ENCODE measurements at places on chromosomes 13 and 19.
A peak's percentile ranks its signal among the peaks of the same experiment; 100 is the strongest.

DNA sequence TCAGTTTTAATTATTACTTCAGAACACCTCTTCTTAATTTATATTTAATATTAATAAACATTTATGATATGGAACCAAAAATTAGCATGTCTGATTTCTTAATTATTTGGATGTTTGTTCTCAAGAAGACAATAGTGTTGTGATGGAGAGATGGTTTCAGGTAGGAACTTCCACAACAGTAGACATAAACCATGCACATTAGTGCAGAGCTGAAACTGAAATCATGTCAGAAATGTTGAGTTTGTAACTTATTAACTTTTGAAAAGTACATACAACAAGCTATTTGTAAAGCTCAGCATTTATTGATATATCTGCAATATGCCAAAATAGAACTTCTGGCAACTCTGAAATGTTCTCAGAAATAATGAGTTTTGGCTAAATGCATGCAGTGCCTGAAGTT is 11.8 kb upstream of the EDNRB start:
- no peak for DNase-seq

DNA sequence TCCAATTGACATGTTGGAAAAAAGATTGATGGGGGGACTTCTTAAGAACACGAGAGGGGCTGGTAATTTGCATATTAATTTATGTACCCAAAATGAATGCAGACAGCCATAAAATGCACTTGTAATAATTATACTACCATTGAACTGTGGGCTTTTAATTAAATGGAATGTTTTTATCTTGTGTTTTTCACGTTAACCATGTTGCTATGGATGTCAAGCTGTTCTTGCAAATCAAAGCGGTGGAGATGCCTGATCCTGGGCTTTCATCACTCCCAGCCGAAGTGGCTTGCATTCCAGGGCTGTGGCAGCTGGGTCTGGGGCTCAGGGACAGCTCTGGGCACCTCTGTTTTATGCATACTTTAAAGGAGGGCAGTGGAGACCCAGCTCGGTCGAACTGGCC is 179.4 kb upstream of the TMTC4 start:
- no peak for DNase-seq

GRCh38 chr19:27748551-27749152 is 1464.3 kb downstream of the UQCRFS1 start:
- no peak for DNase-seq

GRCh38 chr13:43584751-43585150 is 202.0 kb downstream of the ENOX1 start:
- no peak for DNase-seq

DNA sequence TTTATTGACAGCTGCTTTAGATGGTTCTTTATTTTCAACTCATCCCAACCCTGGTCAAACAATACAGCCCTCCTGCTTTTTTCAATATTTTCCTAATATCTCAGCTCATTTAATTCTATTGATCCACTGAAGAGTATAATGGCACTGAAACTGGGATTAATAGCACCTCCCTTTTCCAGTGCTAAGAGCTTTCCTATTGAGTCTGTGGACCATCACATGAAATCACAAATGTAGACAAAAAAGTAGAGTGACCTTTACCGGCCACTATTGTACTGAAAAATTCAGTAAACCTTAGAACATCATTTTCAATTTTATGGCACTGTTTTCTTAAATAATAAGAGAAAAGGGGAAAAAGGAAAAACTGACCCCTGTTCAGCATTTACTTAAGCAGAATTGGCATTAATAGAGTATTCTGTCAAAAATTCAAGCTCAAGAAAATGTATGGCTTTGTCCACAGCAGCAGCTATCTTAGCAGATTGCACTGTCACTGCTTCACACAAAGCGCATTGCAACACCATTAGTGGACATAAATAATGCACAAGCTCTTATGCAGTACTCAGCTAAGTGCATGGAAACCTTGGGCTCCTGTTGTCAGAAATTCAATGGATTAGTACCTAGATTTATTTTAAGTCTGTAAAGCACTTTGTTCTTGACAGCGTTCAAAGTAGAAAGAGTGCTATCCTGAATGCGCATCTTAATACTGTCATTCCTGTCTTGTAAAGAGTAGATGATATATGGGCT is 851.0 kb upstream of the KLHL1 start:
- DNase-seq: no peak

DNA sequence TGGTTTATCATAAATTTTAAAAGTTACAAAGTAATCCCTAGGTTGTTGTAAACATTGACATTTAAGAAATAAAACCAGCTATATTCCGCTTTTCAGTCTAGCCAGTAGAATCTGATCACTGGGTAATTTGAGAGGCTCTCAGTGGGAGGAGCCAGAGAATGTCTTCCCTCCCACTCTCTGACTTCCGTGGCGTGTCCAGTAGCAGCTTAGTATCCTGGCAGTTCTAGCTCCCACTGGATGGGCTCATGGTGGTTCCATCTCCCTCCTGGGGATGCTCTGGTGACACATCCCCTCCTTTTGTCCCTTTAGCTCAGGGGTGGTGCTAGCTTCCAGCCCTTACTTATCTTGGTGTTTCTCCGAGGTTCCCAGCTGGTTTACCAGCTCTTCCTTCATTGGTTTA is 34.5 kb downstream of the MTUS2 start:
- DNase-seq: no peak

GRCh38 chr13:78604782-78605611 is 1.6 kb upstream of the POU4F1 start:
- DNase-seq: no peak

GRCh38 chr19:4130744-4131438 is 7.0 kb upstream of the MAP2K2 start:
- DNase-seq: no peak

GRCh38 chr13:51943721-51944120 is 67.5 kb downstream of the ATP7B start:
- DNase-seq: no peak

DNA sequence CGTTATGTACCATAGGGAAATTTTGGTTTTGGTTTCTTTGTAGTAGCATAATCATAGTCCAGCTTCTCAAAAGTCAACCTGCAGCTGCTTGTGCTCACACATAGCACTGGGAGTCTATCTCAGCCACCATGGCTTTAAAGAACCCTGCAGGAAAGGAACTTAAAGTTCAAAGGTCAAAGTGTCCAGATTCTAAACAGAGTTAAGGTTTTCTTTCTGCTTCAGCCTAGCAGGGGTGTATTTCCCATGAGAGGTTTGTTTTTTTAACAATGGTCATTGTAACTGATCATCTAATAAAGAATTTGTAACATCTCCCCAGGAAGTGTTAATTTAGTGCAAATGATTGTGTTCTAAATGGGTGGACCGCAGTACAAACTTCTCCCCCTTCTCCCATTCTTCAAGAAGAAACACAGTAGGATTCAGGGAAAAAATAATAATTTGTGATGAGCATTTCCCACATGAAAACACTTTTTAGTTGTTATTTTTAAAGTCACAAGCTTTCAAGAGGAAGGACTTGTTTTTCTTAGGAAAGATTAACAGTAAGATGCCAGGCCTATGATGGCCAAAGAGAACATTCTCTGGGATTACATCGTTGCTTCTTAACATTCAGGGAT is 168.0 kb downstream of the EFNB2 start:
- DNase-seq: no peak

DNA sequence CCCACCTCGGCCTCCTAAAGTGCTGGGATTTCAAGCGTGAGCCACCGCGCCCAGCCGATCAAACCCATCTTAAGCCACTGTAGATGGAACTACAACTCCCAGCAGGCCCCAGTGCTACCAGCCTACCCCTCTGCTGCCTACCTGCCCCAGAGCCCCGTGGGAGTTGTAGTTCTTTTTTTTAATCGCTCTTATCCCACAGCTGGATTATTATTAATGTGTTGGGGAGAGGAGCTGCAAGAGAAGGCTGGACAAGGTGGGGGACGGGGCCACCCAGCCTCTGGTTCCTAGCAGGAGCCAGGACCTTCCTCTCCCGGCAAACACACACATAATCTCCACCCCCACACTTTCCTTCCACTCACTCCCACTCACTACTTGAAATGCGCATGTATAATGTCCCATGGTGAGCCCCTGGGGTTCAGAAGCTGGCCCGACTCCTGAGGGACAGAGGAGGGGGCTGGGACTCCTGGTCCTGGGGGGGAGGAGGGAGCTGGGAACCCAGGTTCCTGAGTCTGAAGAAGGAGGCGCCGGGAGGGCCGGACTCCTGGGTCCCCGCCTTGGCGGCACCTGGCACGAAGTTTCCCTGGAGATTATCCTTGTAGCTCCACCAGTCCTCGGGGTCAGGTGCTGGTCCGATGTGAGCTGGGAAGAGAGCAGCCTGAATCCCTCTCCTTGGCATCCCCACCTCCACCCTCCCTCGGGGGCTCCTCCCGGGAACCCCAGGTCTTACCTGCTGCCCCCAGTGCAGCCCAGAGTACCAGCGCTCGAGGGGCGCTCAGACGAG is 958 bp downstream of the CA11 start:
- peak; percentile 51 for DNase-seq

- no peak for DNase-seq
Measured at GRCh38 chr19:55091126-55091910, 15.6 kb downstream of the EPS8L1 start.

DNA sequence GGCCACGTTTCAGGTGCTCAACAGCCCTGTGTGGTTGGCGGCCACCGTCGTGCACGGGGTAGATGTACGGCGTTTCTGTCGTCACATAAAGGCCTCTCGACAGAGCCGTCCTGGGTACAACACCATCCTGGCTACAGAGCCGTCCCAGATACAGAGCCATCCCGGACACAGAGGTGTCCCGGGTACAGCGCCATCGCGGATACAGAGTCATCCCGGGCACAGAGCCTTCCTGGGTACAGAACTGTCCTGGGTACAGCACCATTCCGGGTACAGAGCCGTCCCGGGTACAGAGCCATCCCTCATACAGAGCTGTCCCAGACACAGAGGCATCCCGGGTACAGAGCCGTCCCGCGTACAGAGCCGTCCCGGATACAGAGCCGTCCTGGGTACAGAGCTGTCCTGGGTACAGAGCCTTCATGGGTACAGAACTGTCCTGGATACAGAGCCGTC is 222.7 kb upstream of the SOX1 start:
- no peak for DNase-seq

DNA sequence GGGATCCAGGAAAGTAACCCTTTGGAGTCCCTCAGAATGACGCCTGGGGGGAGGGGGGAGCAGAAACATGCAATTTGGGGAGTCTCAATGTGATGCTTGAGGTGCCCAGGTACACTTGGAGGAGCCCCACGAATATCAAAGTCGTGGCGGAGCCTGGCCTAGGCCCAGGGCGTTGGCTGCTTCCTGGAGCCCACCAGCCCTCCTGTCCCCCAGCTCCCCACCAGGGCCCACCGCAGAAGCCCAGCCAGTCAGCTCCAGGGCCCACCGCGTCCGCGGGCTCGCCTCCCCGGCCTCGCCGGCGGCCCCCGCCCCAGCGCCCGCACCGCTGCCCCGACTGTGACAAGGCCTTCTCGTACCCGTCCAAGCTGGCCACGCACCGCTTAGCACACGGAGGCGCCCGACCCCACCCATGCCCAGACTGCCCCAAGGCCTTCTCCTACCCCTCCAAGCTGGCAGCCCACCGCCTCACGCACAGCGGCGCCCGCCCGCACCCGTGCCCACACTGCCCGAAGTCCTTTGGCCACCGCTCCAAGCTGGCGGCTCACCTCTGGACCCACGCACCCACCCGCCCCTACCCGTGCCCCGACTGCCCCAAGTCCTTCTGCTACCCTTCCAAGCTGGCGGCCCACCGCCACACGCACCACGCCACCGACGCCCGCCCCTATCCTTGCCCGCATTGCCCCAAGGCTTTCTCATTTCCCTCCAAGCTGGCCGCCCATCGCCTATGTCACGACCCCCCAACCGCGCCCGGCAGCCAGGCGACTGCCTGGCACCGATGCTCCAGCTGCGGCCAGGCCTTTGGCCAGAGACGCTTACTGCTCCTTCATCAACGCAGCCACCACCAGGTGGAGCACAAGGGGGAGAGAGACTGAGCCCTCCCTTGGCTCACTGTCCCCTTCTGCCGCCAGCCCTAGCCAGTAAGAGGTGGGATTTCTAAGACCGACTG is 2.1 kb downstream of the ZNF575 start:
- no peak for DNase-seq

DNA sequence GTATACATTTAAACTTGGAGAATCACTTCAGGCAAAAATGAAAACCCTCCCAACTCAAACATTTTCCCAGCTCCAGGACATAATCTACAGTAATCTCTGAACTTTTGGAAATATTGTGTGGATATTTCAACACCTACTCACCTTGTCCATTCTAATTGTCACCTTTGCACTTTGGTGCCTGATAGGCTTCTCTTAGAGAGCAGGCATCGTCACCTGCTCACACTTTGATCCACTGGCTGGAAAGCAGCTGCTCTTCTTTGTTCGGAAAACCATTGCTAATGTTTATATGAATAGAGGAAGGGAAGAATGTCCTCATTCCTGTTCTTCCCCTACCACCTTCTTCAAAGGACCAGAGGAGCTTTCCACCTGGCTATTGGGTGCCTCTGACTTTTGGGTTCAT is 411.2 kb downstream of the FGF9 start:
- no peak for DNase-seq

DNA sequence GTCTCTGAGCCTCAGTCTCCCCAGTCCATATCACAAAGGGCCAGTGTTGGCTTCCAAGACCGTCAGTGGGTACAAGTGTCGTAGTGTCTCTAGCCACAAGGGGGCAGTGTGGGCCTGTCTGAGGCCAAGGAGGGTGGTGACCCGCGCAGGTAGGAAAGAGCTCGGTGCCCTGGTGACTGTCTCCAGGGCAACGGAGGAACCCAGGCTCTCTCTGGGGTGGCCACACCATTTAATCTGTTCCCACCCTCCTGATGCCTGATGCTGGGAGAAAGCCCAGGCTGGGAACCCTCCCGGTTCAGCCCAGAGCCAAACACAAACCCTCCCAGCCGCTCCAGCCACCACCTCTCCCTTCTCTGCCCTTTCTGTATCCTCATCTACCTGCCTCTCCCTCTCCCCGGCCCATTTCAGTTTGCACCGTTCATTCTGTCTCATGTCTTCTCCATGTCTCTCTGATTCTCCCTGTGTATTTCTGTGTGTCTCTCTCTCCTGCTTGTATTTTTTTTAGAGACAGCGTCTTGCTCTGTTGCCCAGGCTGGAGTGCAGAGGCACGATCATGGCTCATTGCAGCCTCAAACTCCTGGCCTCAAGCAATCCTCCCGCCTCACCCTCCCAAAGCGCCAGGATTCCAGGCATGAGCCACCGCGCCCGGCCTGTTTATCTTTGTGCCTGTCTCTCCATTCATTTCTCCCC is 17.5 kb upstream of the MEIS3 start:
- peak; percentile 65 for DNase-seq

GRCh38 chr13:40494946-40495620 is 171.4 kb downstream of the FOXO1 start:
- DNase-seq: no peak

- no peak for DNase-seq
Measured at GRCh38 chr13:45623516-45624090, 8.1 kb upstream of the ERICH6B start.

GRCh38 chr13:83557845-83558244 is 324.4 kb downstream of the SLITRK1 start:
- no peak for DNase-seq

GRCh38 chr19:9323557-9323918 is 441 bp upstream of the ZNF559 start:
- no peak for DNase-seq

- no peak for DNase-seq
Measured at GRCh38 chr13:21882766-21883165, 211.9 kb downstream of the FGF9 start.
